Cortex of kidney (tissue), 1 donor: ENCODE measurements at places on chromosomes 6 and 20.

DNA sequence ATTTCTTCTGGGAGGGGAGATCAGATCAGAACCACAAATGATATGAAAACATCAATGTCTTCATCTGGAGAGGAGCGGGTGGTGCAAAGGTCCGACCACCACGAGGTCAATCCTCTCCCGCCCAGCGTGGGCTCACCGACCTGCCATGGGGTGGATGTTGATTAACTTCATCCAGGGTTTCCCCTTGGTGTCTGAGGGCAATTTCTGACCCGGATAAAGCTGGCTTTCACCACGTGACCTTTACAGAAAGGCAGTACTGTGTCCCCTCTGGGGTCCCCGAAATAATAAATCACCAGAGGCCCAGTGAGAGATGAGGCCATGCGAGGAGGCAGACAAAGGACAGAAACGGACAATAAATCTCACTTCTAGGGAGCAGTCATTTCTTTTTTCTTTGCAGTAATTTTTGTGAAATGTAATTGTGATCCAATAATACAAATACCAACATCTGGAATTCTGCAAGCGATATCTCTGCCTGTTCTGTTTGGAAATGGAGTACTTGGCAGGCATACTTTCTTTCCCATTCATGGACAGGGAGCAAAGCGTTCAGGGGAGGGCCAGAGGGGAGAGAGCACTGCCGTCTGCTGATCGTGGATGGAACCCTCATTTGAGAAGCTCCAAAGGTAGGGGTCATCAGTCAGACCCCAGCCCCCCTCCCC lies 55.1 kb upstream of the APCDD1L start:
- DNase-seq: no peak

DNA sequence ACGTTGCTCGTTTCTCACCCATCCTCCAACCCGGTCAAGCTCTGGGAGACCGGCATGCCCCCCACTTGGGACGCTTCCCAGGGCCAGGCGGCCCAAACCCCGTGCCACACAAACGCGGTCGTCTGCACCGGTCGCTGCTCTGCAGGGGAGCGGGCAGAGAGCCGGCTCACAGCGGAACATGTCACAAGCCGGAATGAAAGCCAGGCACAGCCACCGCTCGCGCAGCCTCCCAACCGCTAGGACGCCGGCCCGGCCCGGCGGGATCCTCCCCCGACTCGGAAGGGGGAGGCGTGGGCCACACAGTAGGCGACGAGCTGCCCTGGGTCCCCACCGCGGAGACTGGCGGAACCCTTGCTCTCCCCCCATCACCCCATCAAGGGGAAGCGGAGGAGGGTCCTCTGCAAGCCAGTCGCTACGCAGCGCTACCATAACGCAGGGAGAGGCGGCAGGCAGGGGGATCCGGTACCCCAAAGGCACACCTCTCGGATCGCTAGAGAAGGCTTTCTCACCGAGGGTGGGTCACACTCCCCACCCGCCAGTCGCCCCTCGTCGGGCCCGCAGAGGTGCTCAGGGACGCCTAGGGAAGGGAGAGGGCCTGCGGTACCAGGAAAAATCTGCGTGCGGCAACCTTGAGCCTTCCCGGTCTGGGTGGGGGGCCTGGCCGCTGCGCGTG lies 768.4 kb upstream of the DEFB115 start:
- DNase-seq: no peak

- DNase-seq: no peak
Observed at GRCh38 chr6:116118608-116119007, 7.3 kb downstream of the COL10A1 start.

DNA sequence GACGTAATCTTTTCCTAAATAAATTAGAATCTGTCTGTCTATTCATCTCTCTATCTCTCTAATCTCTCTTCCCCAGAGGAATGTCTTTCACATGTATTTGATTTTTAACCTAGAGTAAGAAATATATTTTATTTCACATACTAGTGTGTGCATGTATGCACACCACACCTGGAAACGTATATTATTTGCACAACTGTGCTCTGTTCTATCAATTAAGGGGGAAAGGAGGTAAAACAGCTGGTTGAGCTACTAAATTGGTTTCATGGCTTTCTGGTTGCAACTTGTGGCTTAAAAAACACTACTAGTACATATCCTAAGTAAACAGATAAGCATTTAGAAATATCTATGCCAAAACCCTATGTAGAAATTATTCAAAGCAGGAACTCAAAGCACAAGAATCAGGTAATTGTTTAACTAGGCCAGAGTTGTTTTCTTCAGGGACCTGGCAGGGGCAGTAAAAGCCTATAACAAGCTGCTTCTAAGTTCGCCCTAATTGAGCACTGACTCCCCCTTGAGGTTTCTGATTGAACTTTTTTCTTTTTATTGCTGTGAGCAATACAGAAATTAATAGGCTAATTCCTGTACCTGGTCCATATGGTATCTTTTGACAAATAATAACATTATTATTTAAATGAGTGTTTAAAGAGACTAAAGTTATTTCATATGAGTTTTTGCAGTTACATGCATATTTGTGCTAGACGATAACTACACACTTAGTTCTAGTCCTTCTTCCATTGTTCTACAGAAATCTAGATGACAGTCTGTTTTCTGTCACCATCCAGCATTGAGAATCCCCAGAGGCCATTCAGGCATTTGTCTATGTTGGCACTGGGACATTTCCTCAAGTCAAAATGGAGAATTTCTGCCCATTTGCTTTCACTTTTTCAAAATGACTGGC lies 88.6 kb downstream of the MCHR2 start:
- DNase-seq: no peak

DNA sequence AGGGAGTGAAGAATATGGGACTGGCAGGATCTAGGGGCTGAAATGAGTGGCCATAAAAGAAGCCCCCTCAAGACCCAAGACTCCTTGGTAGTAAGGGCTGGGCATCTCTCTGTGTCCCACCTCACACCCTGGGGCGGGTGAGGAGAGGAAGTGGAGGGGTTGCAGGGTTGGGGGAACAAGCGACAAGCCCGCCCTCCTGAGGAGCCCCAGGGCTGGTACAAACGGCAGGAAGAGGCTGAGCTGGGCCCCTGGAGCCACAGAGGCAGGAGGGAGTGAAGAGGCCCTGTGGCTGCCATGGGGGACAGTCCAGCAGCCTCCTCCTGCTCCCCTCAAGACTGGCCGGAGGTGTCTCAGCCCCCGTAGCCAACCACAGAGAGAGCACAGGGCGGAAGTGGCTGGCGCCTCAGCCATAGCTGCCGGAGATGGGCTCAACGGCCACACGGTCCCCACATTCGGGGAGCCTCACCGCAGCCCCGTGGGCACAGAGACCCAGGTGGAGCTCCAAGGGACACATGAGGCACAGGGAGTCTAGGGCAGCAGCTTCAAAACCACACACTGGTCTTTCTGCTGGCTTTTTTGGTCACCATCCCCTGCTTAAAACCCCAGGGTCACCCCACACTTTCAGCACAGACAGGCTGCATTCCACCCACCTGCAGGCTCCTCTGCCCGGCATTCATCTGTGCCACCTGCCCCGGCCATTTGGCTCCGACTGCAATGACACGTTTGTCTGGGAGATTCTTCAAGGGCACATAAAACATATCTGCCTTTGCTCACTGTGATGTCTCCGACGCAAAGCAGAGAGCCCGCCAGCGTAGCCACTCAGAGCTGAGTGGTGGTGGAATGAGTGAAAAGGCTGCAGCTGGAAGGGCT lies 524 bp downstream of the C20orf203 start:
- DNase-seq: no peak

DNA sequence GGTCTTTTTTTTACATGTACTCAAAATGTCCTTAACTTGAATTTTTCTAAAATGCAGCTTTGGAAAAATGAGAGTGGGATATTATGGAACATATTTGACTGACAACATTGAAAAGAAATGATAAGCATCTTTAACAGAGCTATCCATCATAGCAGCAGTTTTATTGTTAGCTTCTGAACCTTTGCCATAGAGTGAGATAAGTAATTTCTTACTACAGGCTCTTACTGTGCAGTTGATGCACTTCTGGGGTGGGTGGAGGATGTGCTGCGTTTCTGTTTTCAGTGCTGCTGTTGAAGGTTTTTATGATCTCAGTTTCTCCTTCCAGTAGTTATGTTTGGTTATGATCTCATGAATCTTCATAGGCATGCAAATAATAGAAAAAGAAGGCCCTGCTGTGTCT lies 267.0 kb downstream of the TMEM242 start:
- no peak for DNase-seq

GRCh38 chr6:139556532-139556931 lies 182.1 kb upstream of the CITED2 start:
- no peak for DNase-seq
